ENCODE measurements at places on chromosomes 11 and 22.

DNA sequence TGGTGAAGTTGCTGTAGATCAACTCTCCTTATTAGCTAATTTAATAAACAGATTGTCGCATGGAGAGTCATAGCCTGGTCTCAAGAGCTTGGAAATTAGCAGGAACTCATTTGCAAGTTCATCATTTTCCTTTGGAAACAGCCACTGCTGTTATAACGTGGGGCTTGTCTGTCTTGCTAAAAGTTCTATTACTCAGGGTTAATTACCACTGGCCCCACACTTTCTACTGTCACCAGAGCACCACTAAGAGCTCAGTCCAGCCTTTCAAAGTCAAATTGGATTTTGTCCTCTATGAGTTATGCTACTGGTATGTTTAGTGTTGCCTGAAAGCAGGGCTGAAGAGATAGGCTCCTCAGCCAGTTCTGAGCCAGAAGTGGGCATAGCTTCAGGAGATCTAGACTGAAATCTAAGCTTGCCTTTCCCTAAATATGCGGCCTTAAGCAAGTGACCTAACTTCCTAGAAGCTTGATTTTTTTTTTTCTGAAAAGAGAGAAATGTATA lies 292.2 kb downstream of the INSC start:
- DNase-seq, result no peak

DNA sequence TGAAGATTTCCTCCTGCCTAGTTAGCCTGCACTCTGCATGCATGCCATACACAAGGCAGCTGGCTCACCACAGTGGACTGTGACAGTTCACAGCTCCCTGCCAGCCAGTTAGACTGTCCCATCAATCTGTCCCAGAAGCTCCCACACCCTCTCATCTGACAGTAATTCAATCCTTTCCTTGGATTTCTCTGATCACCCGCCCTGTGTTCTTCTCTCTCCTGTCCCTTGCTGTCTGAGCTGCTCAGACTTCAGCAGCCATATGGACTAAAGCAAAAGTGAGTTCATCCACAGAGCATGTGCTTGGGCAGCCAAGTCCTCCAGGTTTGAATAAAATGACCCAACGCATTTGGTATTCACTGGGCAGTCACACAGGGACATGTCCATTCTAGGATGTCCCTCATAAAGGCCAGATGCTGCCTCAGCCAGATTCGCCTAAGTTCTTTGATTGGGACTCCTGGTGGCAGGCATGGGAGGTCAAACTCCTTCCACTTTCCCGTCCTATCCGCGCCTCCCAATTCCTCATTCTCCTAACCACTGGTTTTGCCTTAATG lies 54.5 kb upstream of the ZBTB44 start:
- no peak for DNase-seq

DNA sequence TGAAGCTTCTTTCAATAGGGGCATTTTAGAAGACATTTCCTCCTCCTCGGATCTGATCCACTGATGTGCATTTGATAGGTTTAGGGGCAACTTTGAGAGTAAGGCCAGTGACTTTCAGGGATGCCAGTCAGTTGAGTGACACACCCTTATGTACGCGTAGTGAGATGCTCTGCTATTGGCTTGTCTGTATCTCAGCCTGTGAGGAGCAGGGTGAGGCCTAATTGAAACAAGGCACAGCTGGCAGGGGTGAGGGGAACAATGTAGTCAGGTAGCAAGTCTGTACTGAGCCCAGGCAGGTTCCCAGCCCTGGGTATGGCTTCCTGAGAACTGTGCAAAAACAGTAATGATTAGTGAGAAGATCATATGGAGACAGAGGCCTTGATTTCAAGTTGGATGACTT lies 61.5 kb downstream of the STIM1 start:
- DNase-seq, result no peak

DNA sequence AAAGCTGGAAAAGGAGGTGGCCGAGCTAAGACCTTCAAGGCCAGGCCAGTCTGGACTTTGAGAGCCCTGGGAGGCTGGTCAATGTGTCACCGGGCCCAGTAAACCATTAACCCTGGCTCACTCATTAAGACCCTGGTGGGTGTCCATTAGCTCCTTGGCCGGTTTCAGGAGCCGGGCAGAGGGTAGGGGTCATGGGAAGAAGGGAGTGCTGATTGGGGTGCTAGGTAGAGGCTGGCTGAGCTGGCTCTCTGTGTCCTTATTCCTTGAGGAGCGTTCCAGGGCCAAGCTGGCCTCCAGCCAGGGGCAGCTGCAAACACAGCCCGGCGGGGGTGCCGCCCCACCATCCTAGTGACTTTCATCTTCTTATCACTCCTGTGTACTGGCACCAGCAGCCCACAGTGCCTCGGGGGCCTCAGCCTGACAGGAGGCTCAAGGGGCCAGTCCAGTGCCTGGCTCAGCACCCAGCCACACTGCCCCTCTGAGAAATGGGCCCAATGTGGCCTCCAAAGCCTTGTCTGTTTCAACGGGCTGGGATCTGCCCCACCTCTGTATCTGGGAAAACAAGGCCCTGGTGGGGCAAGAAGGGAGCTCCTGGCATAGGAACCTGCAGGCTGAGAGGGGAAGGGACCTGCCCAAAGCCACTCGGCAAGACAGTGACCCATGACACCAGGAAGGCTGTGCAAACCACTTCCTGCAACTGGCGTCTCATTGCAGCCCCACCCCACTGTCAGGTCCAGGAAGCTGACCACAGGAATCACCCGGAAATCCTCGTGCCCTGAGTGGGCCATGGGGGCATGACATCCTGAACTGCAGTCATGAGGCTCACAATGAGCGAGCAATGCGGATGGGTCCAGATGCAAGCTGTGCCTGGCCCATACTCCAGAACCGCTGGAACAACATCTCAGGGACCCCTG lies 15.1 kb upstream of the RGL4 start:
- DNase-seq, result no peak

GRCh38 chr11:121163658-121164308 lies 62.7 kb downstream of the TECTA start:
- no peak for DNase-seq

- no peak for DNase-seq
Observed at GRCh38 chr11:76598426-76598839, 72.1 kb downstream of the LRRC32 start.

DNA sequence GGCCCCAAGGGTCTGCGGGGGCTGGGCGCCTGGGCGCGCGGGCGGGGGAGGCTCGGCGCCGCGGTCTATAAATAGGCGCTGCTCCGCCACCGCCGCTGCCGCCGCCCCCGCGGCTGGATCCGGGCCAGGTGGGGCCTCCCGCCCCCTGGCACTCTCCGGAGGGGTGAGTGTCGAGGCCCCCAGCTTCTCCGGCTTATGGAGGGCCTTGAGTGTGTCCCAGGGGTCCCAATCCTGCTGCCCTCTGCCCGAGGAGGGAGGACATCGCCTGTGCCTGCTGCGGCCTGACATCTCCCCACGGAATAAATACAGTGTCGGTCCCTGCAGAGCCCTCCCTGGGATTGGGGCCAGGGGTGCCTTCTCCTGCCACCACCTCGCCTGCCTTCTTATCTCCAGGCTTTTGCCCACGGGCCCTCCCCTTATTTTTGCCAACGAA lies 4.3 kb upstream of the GP1BB start:
- no peak for DNase-seq

- DNase-seq, result no peak
Observed at GRCh38 chr11:2398664-2399355, 1.7 kb upstream of the TSSC4 start.

GRCh38 chr22:36285017-36285416 lies 32.1 kb downstream of the APOL1 start:
- DNase-seq, result no peak

GRCh38 chr22:37206841-37207821 lies 5.1 kb downstream of the SSTR3 start:
- DNase-seq, result no peak

DNA sequence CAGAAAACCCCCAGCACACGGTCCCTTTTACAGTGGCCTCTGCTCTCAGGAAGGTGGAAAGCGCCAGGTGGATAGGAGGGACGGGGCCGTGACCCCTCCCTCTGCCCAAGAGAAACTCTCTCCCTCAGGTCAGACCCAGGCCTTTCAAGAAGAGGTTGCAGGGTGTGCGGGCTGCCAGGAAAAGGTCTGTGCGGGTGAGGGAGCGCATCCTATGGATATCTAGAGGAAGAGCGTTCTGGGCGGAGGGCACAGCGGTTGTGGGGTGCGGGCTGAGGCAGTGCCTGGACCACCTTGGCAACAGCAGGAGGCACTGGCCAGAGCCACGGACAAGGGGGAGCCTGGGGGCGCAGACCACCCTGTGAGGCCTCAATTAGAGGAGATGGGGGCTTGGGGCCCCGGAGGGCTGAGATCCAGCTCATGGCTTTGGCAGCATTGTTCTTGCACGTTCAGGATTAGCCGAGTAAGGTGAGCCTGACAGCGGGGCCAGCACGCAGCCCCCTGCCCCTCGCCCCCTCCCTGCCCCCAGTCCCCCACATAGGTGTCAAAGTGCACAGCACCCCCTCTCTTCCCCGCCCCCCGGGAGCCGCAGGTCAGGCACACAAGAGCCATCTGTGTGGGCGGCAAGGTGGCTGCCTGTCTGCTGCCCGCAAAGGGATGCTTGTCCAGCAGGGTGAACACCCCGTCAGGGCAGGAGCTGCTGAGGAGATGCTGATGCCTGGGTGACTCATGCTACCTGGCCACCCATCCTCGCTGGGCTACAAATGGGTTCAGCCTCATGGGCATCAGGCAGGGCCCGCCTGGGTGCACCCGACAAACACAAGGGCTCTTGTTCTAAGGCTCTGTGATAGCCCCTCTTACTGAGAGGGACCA lies 92.8 kb upstream of the KCNQ1OT1 start:
- no peak for DNase-seq

DNA sequence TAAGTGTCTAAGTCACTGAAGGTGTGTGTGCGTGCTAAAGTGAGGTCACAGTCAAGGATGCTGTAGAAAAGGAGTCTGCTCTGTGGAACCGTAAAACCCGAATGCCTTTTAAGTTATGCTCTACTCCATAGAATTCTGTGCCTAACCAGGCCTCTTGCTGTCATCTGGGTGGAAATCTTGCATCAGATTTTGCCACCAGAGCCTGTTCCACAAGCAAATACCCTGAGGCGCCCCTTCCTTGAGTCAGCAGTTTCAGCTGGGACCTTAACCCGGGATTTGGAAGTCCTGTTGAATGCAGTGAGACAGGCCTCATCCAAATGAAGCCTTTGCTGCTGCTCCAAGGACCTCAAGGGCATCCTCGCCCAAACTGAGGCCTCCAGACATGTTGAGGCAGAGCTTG lies 109.8 kb downstream of the WNT11 start:
- DNase-seq, result no peak

DNA sequence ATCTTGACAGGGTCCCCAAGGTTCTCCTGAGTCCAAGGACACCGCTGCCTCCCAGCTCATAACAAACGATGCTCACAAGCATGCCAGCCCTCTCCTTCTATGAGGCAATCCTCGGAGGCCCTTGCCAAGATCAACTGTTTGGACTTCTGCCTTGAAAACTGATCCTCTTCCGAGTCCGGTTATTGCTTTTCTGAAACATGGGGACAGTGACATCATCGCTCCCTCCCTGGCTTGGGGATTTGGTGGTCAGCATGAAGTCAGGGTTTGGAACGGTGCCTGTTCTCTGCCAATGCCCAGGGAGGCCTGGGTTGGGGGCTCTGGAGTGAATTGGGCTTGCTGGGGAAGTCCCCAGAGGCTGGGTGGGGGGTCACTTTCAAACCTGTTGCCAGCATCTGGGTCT lies 149.3 kb downstream of the FBXO7 start:
- DNase-seq, result no peak

DNA sequence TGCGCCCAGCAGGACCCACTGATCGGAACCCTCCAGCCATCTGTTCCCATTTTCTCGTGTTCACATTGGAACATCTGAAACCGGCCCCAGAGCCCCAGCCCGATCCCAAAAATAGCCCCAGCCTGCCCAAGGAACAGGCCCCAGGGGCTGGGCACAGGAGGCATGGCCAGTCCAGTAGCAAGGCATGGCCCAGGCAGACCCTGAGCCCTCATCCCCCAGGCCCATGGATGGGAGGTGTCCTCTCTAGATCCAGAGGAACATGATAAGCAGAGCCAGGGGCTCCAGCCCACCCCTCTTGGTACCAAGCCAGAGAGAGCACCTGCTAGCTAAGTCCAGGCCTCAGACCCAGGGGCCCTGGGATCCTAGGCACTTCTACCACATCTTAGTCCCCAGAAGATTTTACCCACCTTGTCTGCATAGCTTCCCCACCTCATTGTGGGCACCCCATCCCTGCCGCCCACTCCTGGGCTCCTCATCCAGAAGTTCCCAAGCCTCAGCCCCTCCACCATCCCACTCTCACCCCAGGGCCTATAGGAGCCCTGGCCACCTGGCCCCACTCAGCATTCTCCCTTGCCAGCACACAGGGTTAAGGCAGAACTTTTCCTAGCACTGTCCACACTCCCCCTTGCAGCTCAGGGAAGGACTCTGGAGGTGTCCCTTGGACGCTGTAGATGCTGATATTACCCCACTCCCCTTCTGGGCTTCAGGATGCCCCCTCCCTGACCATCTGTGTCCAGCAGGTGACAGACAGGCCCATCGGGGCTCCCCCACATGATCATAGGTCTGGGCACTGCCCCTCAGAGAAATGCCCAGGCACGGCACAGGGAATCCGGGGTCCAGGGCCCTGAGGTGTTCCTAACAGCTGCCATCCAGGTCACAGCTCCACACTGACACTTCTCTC lies 9.5 kb downstream of the BCL9L start:
- no peak for DNase-seq

DNA sequence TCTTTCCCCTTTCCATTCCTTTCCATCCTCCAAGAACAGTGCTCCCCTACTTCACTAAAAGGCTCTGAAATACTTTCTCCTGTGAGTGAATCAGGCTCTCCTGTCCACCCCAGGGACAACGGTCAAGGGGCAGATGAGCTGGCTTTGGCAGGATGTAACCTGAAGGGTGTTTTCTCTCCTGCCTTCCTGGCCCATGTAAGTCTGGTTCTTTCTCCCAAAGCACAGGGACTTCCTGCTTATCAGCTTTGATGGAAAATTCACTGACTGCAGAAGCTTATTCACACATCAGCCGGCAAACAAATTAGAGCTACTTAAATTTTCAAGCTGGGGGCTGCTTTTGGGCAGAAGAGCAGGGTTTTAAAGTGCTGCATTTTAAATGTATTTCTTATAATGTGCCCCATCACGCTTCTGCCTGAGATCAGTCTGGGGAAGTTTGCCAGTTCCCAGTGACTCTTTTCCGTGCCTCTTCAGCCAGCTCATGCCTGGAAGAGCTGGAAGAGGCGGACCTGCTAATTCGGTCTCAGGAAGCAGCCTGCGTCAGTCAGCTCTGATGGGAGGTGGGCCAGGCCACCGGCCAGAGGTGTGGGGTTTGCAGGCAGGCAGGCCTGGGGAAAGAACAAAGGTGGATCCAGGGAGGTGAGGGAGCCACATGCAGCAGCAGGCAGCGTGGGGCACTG lies 140.4 kb upstream of the TBCEL start:
- DNase-seq, result no peak

DNA sequence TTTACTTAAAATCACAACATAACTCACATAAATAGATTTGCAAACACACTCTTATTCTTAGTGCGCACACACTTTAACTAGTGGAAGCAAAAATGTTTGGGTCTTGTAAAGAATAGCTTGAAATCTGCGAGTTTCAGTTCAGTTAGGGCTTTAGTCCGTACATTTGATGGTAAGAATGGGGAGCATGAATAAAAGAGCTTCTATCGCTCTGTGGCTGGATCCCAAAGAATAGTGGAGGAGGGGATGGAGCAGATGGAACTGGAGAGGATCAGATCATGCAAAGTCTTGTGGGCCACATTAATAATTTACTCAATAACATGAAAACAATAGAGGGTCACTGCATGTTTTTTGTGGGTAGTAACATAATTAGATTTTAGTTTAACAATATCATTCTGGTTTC lies 44.3 kb downstream of the DNHD1 start:
- DNase-seq, result no peak
